Stimulated activated CD4-positive, alpha-beta T cell treated with anti-CD3 and anti-CD28 coated beads, Interleukin-15, amount 100 ng/mL, for 24 hours (primary cell): ENCODE measurements at places on chromosomes 6 and 20.
A peak's percentile ranks its signal among the peaks of the same experiment; 100 is the strongest.

DNA sequence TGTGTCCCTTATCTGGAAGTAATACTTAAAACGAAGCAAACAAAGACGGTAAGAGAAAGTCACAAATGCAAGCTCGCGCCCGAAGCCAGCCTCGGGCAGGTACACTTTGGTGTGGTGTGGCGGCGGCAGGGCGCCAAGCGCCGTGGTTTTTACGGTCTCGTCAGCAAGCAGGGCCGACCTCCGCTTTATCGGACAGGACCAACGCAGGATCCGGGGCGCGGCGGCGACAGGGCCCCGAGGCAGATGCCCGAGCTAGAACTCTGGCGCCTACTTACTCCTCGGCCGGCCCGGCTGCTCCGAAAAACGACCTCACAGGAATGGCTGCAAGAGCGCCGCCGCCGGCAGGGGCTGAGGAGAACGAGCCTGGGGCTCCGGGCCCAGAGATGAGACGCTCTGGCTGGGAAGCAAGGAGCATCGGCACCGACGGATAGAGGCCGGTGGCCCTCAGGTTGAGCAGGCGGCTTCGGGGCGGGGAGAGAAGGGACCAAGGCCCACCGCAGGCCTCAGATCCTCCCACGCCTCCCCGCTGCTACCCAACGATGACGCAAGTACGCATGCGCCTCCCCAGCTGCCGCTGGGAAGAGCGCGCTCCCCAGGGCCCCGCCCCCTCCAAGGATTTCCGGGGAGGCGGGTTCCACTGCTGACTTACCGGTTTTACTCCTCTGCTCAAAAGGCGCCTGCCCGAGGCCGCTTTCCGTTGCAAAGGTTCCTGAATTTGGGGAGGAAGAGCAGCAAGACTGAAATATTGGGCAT, 60.6 kb downstream of the FAM217A start:
- peak; percentile 99 for DNase-seq

GRCh38 chr6:111176038-111176759, 88.9 kb downstream of the SLC16A10 start:
- no peak for DNase-seq

- no peak for DNase-seq
Observed at GRCh38 chr20:2914160-2914559, 40.9 kb downstream of the PTPRA start.

GRCh38 chr6:134472046-134472445, 154.1 kb upstream of the SGK1 start:
- DNase-seq, result no peak

GRCh38 chr6:13282393-13283069, 45.8 kb downstream of the TBC1D7 start:
- DNase-seq, result no peak

DNA sequence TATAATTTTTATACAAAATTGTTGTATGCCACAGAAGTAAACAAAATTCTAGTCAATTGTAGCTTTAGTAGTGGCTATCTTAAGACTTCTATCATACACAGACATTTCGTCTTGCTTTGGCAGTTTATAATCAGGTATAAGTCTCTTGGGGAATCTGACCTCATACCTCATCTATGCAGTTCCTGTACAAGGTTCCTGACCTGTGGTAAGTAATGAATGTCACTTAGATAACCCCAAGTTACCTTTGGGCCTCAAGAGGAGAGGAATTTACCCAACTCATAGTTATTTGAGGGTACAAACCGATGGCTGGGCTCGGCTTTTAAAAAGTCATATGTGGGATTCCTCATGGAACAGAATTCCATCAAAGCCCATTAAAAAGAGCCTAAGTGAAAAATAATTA, 58.8 kb upstream of the UNC93A start:
- no peak for DNase-seq

GRCh38 chr6:153099636-153100035, 31.4 kb downstream of the RGS17 start:
- DNase-seq, result no peak

GRCh38 chr6:91659891-91660290, 1073.0 kb upstream of the MAP3K7 start:
- DNase-seq, result no peak

- DNase-seq, result peak; percentile 34
Observed at GRCh38 chr20:31515775-31516107, 1.5 kb downstream of the HM13 start.

DNA sequence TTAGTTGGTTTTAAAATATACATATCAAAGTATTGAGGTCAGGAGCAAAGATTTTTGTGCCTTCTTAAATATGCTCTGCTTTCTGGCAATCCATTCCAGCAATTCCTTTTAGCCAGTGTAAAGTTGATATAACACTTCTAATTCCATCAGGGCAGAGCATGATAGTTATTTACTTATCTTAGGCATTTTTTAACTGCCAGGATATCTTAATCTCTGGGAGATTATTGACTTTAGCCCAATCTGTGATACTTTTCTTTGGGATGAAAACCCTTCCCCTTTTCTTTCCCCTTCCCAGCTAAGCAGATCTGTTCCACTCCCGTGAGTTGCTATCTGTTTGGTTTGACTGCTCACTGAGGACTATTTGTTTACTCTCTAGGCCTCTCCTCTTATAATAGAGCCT, 168.7 kb upstream of the RSPO3 start:
- DNase-seq, result no peak

DNA sequence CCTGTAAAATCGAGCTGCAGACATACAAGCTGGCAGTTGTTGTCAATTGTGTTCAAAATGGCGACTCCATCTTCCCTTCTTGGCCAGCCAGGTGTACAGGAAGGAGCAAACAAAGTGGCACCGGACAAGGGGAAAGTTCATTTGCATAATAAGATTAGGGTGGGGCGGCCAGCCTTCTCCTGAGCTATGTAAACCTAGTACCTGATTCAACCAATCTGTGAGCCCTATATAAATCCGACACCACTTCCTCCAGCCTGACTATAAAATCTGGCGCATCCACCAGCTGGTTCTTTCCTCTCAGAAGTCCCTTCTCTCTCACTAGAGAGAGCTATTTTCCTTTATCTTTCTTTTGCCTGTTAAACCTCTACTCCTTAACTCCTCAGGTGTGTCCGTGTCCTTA, 8.1 kb upstream of the HBS1L start:
- no peak for DNase-seq

DNA sequence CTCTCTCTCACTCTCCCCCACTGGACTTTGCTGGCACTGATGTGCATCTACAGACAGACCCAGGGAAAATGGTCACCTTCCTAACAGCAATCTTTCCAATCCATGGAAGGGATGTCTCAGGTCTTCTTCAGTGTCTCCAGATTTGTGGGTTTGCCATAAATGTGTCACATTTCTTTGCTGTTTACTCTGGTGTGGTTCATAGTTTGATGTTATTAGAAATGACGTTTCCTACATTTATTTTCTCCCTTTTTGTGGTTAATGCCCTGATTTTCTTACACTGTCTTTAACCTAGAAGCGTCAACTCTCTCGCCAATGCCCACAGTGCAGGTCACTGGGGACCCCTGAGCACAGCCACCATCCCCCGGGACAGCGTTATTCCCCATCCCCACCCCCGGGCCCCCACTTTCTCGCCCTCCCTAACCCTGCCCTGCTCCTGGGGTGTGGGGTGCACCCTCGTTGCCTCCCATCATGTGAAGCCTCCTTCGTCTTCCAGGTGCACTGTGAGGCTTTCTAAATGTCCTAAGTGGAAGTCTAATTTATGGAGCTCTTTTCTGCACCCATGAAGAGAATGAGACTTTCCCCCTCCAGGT, 86.5 kb downstream of the YTHDF1 start:
- DNase-seq, result no peak

DNA sequence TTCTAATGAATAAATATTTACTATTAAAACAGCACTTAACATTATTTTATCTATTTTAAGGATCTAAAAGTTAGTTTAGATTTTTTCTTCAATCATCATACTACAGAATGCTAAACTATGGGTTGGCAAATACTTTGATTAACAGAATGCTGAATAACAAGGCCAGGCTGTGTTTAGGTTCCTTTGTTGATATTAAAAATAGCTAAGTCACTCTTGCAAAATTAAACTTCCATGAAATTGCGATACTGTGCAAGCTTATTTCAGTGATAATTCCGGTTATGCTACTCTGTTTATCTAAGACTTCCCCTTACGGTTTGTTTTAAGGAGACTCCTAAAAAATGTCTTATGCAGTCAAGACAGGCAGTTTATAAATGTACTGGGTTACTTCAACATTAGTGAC, 2.8 kb downstream of the RNF24 start:
- no peak for DNase-seq

GRCh38 chr6:17527076-17527475, 73.0 kb upstream of the FAM8A1 start:
- DNase-seq, result no peak

DNA sequence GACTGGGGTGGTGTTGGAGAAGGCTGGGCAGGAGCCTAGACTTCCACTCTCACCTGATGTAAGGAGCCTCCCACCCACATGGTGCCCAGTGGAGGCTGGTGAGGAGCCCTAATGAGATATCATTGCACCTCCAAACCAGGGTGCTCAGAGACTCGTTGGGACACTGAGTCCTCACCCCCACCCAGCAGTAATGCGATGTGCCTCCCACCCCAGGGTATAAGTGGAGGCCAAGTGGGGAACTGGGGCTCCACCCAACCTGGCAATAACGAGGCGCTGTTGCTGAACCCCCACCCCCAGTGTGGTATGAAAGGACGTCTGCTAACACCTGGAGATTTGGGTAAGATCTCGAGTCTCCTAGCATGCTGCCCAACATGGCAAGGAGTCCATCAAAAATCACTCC, 510.2 kb downstream of the PREX1 start:
- no peak for DNase-seq

DNA sequence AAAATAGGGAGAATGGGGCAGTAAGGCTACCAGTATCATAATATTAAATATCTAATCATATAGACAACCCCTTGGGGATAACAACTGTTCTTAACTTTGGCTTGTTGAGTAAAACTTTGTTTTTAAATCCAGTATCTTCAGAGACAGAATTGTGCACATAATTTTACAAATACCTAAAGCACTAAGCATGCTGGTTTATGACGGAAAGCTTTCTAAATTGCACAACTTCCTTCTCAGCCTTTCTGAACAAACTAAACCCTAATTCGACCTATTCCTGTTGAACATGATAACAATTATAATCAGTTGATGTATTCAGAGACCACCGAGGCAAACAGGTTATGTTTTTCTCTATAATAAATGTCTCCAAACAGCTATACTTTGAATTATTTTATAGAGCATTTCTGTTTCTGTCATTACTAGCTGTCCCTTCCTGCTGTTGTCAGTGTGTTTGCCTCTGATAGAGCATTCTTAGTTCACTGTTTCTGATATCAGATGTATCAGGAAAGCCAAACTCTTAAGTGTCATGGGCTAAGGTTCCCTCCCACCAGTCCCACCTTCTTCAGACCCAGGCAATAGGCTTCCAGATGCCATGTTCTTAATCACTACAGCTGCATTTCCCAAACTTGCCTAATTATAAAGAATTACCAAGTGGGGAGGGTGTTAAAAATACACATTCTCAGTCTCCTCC, 8.7 kb downstream of the ZHX3 start:
- no peak for DNase-seq
